ENCODE measurements at places on chromosomes 12 and 14.
A peak's percentile ranks its signal among the peaks of the same experiment; 100 is the strongest.

- no peak for DNase-seq
These were observed 133.1 kb downstream of the MED13L start for GRCh38 chr12:116144384-116144783.

GRCh38 chr12:56221232-56221756, 428 bp downstream of the RNF41 start:
- peak; percentile 84 for DNase-seq

DNA sequence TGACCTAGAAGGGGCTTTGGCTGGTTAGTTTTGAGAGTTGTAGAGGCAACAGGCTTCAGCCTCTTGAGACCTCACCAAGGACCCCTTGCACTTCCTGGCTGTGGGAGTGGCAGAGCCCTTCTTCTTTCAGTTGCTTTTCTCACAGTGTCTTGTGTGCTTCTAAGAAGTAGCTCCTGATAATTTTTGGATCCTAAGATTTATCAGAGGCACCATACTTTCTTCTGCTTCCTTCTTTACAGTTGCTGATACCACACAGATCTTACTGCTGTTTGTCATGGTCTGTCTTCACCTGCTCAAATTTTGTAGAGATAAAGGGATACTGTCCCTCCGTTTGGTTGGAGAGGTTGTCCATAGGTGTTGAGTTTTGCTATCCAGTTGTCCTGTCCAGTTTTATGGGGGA, 33.8 kb downstream of the VRK1 start:
- no peak for DNase-seq

DNA sequence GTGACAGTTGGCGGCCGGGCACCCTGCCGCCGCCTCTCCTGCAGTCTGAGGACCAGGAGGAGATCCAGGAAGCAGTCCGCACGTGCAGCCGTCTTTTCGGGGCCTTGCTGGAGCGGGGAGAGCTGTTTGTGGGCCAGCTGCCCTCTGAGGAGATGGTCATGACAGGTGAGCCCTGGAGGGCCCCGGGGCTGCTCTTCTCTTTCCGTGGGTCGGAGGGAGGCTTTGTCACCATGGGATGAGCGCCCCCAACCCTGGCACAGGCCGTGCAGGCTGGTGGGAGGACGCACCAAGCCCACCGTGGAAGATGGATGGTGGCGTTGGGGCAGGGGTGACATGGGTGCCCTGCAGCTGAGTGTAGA, 532 bp downstream of the NOC4L start:
- DNase-seq = no peak

- DNase-seq = peak; percentile 55
These were observed 128.0 kb downstream of the NDUFA12 start for GRCh38 chr12:94875525-94875924.

GRCh38 chr12:104551-105081, 38.0 kb downstream of the IQSEC3 start:
- peak; percentile 15 for DNase-seq

Data from neural progenitor cell (in vitro differentiated cells).